ENCODE measurements at places on chromosomes 16 and 17. TPM values are rescaled to one million over a fixed set of nuclear protein-coding genes. Genes with fewer than 3 reads are reported as not detected.

Gene AURKB
- total RNA-seq: 11.1 TPM

Gene TMEM204
- 11.9 TPM for total RNA-seq

Gene RGS9
- 1.6 TPM for total RNA-seq

Gene IGFALS
- total RNA-seq: not detected

Gene ZPBP2
- not detected for total RNA-seq
